Stimulated activated CD8-positive, alpha-beta memory T cell treated with anti-CD3 and anti-CD28 coated beads, Interleukin-2, amount 100 ng/mL, for 1 hour (primary cell): ENCODE measurements at places on chromosomes 6 and 20.
A peak's percentile ranks its signal among the peaks of the same experiment; 100 is the strongest.

- DNase-seq: no peak
These were observed 57.7 kb downstream of the ZDHHC14 start for GRCh38 chr6:157438611-157439111.

- DNase-seq: no peak
These were observed 999 bp upstream of the PIM1 start for GRCh38 chr6:37168811-37169495.

GRCh38 chr20:59743767-59744485, 139.6 kb downstream of the PHACTR3 start:
- no peak for DNase-seq

GRCh38 chr6:138403801-138404665, at the start of gene HEBP2:
HEBP2 (plus strand) TSS chr6:138404223; CDS start chr6:138404496, 273 bp downstream.
- DNase-seq: peak; percentile 89

- no peak for DNase-seq
These were observed 114.9 kb downstream of the GRM4 start for GRCh38 chr6:34030831-34031624.

DNA sequence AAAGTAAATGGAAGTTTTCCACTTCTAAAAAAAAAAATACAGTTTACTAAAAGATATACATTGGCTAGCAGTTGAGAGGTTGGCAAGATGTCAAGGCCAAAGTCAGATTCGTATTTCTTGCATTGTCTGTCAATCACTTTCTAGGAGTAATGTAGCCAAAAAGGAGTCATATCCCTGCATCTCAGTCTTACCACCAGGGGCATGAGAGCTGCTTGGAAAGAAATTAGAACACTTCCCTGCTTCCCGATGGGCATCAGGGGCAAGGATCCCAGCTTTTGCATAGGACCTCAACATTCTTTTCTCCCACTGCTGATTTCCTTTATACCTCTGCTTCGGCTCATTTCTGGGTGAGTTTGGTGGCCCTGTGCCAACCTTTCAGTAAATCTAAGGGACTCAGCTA, 581.0 kb upstream of the MAP3K7 start:
- no peak for DNase-seq

GRCh38 chr20:2402271-2402980, 21.7 kb downstream of the TGM6 start:
- no peak for DNase-seq

DNA sequence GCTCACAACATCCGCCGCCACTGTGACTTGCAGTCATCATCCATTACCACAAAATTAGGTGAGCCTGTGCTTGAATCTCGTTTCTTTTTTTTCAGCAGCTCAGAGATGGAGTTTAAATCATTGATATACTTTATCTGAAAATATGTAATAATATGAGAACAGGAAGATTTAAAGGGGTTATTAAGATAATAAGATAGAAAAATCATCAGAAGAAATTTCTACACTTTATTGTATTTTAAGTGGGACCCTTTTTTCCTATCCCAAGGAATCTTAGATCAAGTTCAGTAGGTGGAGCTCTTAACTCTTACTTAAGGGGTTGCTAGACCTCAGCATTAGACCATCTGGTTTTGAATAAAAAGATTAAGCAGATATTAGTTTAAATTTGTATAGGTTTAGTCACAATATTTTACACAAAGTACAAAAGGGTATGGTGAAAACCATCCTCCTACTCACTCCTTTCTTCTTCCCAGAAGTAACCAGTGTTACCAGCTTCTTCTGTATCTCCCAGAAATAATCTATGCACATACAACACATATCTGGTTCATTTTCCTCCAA, 9.4 kb upstream of the NCOA7 start:
- no peak for DNase-seq

DNA sequence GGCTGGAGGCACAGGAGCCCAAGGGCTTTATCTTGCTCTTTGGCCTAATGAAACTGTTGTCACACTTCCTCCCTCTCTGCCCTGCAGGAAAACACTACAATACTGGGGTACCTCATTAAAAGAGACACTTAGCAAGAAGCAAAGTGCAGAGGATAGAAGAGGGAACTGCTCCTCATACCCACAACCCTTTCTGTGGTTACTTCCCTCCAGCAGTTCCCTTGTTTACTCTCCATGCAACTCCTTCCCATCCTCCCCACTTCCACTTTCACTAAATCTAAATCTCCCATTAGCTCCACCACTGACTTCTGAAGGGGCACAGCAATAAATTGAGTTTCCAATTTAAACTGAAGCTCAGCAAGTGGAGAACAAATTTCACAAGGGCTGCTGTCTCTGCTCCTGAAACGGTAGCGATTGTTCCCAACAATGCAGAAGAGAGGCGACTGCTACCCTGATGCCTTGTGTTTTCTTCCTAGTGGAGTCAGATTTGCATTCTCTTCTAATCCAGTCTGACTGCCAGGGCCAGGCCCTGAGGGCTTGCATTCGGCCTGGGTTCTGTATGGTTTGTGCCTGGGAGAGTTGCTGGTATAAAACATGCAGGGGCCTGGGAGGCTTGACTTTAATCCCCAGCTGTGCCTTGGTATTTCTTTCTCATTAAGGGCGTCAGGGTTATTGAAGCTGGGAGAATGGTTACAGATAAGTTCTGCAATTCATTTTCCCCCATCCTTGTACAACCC, 454.7 kb downstream of the TFAP2B start:
- no peak for DNase-seq

DNA sequence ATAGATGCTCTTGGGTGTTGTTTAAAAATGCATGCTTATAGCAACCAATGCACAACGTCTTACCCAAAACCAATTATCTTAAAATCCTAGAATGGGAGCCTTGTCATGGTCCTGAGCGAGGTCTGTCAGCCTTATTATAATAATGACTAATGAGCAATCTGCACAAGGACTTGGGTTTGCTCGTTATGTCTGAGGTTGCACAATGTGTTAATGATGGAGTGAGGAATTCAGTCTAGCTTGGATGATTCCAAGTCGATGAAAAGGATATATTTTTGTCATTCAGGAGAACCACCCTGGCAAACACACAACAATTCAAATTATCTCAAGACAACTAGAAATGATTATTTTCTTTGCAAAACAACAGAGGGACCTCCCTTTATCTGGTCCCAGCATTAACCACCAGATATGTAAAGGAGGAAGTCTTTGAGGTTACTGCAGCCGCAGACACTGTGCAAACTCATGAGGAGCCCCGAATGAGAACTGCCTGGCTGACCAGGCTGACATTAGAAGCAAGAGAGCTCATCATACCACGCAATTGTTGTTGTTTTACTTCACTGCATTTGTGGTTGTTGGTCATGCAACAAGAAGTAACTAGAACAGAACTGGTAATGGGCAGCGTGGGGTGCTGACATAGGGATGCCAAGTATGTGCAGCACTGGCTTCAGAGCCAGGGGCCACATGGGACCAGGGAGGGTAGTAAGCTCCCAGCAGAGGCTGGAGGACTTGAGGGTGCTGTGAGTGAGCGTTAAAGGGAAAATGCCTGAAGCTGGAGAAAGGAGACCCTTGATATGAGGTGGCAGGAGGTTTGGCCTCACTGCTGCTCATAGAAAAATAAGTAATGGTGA, 488.3 kb downstream of the CDH26 start:
- DNase-seq: no peak
